ENCODE measurements at places on chromosomes 11 and 22.

DNA sequence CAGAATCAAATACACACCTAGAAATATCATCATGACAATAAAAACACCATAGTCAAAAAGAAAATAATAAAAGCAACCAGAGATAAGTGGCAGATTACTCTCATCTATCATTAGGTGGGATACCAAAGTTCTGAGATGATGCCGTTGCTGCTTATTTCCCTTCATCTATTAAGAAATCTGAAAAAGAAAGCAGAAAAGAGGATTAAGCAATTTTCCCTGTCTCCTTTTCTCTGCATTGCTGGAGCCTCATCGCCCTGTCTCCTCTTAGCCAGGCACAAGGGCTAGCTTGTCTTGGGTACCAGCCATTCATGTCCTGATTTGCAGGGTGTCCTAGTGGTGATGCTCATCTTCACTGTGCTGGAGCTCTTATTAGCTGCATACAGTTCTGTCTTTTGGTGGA, 3.9 kb upstream of the MS4A14 start:
- DNase-seq = no peak

GRCh38 chr22:37521236-37521739, 2.1 kb upstream of the CARD10 start:
- no peak for DNase-seq

- no peak for DNase-seq
Observed at GRCh38 chr11:109867784-109868183, 225.4 kb upstream of the ZC3H12C start.

DNA sequence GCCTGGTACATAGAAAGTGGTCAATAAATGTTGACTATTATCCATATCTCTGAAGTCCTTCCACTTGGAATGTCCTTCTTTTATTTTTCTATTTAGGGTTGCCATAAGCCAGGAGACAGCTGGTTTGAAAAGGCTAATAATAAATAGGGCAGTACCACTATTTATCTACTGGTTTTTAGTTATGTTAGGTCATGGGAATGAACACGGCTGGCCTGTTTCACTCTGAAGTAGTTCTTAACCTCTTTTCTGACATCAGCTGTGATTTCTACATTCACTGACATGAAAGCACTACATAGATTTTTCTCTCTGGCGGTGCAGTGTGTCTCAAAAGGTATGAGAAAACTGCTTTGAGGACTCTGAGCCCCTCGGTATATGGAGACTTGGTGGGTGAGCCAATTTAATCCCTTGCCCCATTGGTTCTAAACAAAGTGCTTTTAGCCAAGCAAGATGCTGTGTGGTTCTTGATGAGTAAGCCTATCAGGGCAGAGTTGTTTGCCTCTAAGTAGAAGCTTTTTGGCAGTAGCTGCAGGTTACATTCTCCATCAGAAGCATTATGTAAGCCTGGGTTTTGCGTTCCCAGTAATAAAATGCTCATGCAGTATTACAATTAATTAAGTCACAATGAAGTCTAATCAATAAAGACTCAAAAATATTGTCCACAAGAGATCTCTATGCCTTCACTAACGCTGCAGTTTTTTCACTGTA, 48.7 kb upstream of the APOA1 start:
- DNase-seq = no peak

DNA sequence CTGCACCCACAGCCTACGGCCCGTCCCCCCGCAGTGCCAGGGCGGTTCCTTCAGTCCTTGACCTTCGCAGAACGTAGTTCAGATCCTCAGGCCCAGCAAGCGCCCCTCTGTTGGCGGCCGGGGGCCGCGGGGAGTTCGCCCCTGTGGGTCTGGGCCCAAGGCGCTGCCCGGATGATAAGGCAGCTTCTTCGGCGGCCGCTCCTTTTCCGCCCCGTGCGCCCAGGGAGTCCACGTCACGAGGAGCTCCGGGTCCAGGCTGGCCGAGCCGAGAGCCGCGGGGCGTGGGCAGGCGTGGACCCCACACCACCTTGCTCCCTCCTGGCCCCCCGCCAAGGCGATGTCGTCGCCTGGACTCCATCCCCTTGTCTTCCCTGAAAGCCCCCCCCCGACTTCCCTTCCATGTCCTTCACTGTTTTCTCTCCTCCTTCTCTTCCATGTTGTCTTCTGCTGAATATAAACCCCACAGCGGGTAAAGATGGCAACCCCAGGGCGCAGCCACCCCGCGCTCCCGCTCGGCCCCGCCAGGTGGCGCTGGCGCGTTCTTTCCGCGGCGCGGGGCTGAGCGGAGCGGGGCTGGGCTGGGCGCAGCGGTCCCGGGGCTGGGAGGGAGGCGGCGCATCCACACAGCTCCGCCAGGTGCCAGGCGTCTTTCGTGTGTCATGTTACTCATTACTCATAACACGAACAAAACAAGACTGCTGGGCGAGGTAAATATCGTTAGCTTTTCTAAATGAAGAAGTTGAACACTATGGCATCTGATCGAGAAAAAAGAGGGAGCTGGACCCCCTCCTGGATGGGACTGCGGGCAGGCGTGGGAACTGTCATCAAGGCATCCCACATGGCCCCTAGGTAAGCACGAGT, 321.0 kb downstream of the NTM start:
- DNase-seq = no peak

- DNase-seq = no peak
Observed at GRCh38 chr11:12552692-12553091, 121.5 kb upstream of the TEAD1 start.

DNA sequence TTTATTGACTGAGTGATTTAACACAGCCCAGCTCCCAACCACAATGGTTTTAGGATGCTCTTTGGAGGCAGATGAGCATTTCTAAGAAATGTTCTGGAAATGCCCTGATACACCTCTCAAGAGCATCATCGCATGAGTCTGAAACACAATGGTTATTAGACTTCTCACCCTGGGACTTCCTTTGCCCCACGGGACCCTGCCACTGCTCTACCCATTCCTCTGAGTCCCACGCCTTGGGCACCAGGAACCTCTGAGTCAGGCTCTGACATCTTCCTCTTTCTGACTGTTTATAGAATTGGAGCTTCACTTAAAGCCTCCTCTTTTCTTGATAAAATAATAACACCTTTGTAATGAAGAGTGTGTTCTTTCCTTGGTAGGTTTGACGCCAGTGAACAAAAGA, 85.6 kb upstream of the PARVA start:
- no peak for DNase-seq

DNA sequence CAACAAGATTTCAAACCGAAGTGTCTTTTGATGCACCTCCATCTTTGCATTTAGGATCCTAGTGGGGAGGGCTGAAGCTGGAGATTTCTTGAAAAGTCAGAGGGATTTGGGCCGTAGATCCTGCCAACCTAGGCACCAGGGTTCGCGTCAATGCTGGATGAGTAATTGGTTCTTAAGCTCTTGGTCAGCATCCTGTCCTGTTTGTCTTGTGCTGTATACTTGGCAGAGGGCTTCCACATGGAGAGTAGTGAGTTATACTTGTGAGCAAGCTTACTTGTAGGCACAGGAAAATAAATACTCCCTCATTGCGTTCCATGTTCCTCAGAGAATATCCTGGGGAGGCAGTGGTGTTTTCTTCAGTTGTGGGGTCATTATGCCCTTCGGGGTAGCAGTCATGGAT, 12.6 kb downstream of the INSC start:
- DNase-seq = no peak

DNA sequence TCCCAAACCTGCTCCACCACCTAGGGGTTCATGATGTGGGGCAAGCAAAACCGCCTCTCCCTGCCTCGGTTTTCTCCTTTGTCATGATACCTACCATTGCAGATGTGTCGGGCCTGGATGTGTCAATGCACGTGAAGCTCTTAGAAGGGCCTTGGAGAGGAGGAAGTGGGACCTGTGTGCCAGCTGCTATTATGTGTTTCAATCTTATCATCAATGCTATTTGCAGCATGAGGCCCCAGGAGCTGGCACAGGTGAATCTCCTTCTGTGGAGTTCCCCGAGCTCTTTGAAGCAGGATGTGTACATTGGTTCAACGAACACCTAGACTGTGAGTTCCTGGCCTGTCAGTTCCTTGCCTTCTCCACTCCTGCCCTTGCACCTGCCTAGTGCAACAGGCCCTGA, 331.6 kb downstream of the CTTN start:
- no peak for DNase-seq

DNA sequence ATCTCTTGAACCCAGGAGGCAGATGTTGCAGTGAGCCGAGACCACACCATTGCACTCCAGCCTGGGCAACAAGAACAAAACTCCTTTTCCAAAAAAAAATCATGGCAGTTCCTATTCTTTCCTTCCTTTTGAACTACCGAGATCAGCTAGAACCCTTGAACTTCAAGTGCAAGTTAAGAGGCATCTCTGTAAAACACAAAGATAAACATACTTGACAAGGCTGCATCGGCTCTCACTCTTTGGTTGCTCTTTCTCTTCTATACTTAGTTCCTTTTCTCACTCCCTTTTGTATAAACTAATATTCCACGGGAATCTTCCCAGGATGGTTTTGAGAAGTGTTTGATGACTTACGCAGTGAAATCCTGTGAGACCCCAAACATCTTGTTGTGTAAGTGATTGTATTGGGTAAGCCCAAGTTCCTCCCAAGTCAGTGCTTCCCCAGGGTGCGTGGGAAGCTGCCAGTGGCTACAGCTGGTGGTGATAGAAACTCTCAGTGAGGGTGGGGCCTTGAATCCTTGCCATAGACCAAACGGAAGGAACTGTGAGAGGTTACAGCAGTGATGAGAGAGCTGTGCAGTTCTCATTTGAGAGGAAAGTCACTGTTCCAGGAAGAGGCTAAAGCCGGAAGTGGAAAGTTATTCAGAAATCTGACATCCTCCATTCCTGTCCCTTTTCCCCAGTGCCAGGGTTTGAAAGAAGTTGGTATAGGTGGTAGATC, 24.1 kb upstream of the CDC42EP2 start:
- DNase-seq = no peak

DNA sequence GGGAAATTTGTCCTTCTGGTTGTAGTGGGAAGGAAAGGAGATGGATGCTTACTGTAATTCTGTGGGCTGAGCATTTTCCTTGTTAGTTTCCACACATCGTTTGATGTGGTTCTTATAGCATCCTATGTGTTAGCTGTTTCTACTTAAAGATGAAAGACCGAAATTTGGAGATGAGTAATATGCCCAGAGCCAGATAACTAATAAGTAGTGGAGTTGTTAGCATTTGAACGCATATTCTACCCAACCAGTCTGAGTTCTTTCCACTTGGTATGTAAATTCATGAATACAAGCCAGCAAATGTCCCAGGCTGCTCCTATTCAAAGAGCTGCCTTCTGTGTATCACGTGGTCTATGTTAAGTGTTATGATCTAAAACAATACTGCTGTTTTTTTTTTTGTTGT, 14.6 kb downstream of the SPECC1L start:
- no peak for DNase-seq

- no peak for DNase-seq
Observed at GRCh38 chr11:36988556-36988955, 390.5 kb upstream of the RAG2 start.

- no peak for DNase-seq
Observed at GRCh38 chr11:112396076-112396475, 135.4 kb upstream of the PLET1 start.

DNA sequence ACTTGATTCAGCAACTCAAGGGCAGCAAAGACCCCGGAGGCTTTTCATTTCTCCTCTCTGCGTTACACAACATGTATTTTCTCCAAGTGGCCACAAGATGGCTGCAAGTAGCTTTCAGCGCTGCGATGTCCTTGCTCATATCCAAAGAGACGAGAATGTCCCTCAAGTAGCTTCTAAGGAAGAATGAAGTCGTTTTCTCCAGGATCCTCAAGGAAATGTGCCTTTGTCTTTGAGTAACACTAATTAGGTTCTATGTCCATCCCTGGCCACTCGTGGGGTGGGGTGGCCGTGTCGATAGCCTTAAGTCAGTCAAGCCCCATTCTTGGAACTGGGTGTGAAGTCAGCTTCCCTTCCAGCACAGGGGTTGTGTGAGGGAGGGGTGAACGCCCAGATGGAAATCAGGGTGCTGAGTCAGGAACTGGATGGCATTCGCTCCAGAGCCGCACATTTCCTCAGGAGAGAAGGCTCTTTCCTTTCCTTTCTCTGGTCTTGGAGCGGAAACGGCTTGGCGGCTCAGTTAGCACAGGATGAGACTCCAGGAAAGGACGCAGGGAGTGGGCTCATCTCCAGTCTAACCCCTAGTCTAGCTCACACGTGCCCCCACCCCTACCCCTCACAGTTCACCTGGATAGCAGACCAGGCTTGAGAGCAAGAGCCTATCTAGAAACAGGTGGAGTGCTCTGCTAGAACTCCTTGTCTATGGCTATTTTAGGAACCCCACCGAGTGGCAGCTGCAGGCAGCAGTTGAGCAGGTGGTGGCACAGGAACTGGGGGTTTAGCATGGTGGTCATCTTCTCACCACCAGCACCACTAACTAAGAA, 44.3 kb downstream of the NNMT start:
- peak; percentile 8 for DNase-seq

DNA sequence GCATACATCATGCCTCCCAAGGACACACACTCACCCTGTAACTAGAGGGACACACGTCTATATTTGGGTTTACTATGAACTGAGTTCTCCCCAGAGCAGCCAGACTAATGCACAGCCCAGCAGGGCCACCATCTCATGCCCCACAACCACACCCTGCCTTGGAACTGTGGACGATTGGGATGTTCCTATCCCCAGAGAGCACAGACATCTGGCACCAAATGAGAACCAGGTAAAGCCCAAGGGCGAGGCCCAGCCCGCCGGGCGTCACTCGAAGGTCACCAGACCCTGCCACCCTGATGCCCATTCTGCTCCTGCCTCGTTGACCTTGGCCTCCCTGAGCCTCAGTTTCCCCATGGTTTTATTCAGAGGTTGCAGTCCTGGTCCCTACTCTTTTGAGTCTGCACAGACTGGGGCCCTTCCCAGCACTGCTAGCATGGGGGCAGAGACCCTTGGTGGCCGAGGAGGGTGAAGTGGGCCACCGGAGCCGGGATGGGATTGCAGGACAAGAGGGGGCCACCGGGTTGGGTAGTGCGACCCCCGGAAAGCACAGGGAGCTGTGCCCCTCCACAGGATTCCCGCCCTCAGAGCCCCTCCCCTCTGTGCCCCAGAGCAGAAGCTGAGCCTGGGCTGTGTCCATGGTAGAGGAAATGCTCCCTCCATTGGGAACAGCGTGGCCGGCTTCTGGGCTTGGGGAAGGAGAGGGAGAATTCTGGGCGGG, 56.8 kb downstream of the IGLL5 start:
- DNase-seq = no peak

GRCh38 chr11:111935317-111936039, 1.7 kb upstream of the DIXDC1 start:
- no peak for DNase-seq

DNA sequence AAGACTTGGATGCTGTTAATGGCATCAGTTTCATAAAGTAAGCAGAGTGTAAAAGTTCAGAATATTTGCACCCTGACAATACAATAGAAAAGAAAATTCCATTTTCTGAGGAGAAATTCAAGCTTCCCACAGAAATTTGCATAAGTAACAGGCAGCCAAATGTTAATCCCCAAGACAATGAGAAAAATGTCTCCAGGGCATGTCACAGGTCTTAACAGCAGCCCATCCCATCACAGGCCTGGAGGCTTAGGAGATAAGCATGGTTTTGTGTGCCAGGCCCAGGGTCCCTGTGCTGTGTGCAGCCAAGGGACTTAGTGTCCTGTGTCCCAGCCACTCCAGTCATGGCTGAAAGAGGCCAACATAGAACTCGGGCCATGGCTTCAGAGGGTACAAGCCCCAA, 347.6 kb downstream of the LUZP2 start:
- DNase-seq = no peak

GRCh38 chr11:107203656-107204055, 185.4 kb upstream of the GUCY1A2 start:
- no peak for DNase-seq

- no peak for DNase-seq
Observed at GRCh38 chr11:69554849-69555248, 73.4 kb downstream of the LINC01488 start.

Data from effector CD4-positive, alpha-beta T cell (primary cell).